ENCODE measurements at places on chromosomes 1 and 21.

GRCh38 chr1:183886083-183886828 lies 81.3 kb downstream of the RGL1 start:
- DNase-seq: no peak

GRCh38 chr1:156195853-156196252 lies 1.9 kb downstream of the SLC25A44 start:
- no peak for DNase-seq

- no peak for DNase-seq
Observed at GRCh38 chr1:21624571-21625389, 44.4 kb downstream of the RAP1GAP start.

DNA sequence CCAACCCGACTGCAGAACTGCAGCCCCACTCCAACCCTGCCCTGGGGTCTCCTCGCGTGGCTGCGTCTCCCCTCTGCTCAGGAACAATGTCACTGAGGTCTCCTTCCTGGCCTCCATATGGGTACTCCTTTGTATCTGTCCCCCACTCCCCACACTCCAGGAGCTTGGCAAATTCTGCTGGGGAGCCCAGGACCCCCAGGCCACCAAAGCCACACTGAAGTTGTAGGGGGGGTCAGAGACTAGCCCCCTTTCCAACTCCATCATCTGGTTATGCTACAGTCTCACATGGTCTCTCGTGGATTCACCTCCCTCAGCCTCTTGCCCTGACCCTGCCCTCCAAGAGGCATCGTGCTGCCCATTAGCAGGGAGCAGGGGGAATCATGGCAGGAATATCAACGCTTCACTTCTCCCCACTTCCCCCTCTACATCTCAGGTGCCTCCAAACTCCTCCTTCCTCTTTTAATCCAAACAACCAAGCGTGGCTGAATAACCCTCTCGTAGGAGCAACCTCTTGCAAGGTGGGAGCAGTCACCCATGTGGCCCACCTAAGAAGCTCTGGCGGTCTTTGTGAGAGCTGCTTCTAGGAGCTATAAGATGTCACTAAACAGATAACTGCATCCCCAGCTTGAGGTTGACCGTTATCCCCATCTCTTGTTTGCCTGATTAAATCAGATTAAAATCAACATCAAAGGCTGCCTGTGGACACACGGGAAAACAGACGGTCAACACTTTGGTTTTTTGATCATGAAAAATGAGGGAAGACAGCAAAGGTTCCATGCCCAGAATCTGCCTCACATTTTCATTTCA lies 86.4 kb downstream of the MIS18A start:
- DNase-seq: no peak

DNA sequence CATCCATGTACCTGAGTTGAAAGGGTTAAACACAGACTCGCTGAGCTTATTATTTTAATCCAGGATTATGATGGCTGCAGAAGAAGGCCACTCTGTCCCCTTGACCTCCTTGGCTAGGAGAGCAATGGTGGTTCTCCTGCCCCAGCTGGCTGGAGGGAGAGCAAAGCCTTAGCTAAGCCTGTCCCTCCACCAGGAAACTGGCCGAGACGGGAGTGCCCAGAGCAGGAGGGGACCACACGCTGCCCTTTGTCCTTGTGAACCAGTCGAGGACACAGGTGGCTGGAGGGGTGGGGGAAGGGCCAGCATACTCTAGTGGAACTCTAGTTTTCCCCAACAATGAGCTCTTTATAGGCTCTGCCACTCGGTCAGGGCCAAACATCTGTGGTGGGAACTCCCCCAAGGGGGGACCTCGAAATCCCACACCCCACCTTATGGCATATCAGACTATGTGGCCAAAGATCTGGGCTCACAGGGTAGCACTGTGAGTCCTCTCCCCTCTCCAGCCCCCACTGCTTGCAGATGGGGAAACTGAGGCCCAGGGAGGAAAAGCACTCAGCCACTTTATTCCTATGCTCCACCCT lies 12.9 kb downstream of the KIAA1614 start:
- DNase-seq: no peak

- DNase-seq: no peak
Observed at GRCh38 chr1:183275322-183275721, 89.3 kb downstream of the LAMC2 start.

DNA sequence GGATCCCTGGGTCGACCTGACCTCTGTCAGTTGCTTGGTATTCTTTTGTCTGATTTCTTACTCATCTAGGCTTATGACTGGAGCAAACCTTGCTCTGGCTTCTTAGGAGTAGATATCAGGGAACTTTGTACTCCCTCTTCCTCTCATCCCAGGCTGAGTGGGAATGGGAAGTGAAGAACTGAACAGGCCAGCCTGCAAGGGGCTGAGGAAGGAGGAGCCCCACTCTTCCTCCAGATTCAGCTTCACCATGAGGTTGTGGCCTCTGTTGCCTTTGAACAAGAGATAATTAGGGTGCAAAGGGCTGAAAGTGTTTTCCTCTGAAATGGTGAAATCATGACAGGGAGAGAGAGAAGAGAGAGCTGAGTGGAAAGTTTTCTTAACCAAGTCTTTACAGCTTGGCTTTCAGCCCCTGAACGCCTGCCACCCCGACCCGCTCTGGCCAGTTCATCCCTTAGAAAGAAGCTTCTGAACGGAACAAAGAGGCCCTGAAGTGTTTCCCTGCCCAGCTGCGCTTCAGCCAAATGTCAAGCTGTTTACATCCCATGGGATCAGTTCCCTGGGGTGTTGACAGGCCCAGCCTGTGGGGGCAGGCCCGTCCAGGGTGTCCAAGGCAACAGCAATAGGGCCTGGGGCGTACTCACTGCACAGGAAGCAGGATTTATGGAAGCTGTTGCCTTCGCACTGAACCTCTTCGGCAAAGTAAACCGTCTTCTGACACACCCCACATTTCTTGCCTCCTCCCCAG lies 11.2 kb downstream of the CSRP1 start:
- DNase-seq: no peak

DNA sequence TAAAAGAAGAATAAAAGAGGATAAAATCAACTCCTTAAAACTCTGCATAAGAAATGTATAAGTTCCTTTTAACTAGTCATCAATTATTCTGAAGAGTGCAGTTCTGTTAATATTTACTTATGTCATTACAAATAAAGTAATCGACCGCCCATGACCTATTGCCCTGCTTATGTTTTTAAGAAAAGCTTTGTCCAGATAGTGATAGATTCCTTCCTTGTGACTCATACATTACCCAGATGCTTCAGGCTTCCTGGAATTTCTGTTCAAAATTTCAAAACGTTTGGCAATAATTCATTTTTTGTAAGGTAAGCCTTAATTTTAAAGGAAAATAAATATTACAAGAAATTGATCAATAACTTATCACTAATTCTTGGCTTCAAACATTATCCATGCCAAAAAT lies 918.2 kb upstream of the ADGRL2 start:
- no peak for DNase-seq

GRCh38 chr1:1400576-1401456 lies 1.7 kb upstream of the CCNL2 start:
- DNase-seq: no peak

DNA sequence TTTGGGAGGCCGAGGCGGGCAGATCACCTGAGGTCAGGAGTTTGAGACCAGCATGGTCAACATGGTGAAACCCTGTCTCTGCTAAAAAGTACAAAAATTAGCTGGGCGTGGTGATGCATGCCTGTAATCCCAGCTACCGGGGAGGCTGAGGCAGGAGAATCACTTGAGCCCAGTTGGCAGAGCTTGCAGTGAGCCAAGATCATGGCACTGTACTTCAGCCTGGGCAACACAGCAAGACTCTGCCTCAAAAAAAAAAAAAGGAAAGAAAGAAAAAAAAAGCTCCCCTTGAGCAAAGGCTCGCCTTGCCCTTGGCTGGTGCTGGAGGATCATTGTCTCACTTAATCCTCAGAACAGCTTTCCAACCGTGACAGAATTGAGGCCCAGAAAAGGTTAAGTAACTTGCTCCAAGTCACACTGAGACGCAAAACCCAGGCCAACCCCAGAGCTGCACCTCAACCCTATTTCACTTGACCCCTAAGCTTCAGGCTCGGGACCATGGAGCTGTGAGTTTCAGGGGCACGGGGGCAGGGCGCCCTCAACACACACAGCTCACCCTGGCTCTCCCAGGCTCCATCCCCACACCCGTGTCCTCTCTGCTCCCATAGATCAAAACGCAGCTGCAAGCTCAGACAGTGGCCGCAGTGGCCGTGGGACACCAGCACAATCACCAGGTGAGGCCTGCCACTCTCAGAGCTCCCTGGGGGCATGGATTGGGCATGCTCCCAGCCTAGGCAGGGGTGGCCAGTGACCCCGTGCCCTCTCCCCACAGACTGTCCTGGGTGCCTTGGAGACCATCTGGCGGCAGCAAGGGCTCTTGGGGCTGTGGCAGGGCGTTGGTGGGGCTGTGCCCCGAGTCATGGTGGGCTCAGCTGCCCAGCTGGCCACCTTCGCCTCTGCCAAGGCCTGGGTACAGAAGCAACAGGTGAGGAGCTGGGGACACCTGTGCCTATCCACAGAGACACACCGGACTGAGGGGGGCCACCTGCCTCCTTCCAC lies 1.6 kb downstream of the SLC25A34 start:
- DNase-seq: no peak

DNA sequence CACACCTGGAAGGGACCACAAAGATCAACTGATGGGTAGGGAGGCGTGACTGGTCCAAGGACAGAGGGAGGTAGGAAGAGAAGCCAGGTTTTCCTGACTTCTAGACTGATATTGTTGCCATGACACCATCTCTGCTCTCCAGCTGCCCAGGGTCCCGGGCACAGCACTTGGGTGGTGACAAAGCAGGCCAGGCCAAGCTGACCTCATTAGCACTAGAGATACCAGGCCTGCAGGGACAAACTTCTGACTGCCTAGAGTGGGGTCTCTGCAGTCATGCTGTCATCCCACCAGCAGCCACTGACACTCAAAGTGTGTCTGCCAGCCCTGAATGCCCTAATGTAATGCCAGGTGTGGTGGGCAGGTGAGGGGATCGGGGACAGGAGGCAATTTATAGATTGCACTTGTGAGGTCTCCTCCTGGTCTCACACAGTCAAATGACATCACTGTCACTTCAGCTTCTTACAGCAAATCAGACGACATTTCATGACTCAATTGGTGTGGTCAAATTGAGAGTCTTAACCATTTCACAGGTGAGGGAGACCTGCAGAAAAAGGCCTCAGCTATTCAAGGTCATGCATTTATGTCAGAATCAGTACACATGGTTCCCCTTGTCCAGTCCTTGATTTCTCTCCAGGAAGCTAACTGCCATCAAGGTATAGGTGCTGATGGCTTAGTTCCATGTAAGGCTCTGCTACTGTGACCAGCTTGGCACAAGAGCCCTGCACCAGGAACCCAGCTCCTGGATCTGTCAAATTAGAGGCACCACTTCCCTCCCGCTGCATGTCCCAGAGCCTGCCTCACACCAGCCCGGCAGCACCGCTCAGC lies 2.7 kb downstream of the SLC9A1 start:
- no peak for DNase-seq

DNA sequence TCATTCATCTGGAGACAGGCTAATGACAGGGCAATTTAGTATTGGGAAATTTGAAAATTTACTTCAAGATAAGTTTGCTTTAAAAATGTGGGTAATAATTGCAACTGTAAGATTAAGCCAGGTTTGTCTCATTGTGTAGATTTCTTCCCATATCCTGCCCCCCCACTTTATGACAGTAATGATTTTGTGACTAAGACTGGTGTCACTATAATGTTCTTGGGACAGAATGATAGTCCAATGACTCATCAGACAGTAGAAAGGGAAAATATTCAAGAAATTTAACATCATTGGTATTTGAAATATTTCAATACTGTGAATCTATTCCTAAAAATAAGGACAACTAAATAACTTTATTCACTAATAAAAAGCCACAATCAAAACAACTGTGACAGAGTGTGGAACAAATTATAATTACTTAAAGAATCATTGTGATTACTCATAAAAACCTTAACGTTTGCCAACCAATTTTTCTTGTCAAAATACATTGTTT lies 36.7 kb downstream of the FH start:
- DNase-seq: no peak

DNA sequence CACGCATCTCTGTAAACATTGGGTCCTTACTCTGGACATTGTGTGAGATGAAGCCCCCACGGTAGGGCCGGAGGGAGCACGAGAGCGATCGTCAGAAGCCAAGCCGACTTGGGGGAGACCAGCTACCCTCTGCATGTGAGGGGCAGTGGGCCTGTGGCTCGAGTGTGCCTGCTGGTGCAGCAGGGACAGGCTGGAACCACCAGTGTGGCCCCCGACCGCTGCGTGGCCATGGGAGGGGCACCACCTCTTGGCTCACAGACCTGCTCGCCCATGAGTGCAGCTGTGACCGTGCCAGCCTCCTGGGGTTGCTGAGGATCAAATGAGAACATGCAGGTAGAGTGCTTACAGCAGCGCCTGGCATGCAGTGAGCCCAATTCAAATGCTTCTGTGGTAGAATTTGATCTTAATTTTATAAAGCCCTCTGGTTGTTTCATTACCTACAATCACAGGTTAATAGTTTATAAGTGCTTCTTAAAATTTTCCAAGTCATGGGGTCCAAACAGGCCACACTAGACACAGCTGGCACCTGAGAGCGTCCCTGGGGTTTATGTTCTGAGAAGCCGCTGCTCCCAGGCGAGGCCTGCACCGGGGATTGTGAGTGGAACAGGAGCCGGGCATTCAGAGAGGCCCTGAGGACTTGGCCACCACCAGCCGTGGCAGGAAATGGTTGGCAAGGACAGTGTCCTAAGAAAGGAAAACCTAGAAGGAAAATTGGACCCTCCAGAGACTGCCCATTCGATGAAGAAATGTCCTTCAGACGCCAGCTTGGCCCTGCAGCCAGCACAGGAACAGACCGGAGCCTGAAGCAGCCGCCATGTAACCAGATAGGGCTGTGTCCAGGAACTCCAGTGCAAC lies 22.6 kb upstream of the ADARB1 start:
- DNase-seq: no peak

GRCh38 chr1:53467391-53467790 lies 8.2 kb downstream of the DMRTB1 start:
- no peak for DNase-seq

DNA sequence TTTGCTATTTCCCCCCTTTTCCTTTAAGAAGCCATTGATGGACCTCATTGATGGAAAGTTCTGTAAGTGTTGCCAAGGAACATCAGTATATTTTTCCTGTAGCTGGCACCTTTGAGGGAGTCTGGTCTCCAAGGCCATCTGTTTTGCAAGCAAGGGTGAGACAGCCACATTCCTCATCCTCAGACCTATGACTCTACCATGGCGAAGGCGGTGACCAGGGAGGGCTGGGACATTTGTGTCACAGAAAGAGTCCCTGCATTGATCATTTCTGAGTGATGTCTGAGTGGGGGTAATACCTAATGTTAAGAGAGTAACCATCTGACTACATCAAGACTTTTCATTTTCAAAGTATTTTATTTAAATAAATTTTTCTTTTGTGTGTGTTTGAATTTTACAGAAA lies 35.4 kb downstream of the KIAA0040 start:
- DNase-seq: no peak
